ENCODE measurements at places on chromosomes 16 and 17.

DNA sequence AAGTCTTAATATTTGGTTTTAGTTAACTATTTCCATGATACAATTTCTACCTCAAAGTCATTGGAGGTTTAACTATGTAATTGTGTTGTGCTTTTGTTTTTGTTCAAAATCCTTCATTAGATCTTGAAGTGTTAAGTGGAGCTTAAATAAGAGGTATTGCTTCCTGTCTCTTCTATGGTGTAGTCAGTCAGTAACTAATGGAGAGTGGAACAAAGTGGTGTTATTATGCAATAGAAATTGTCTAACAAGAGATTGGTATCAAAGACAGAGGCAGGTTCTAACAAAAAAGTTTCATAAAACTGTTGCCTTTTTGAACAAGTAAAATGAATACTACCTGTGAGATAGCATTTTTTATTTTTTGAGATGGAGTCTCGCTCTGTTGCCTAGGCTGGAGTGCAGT lies 45.2 kb downstream of the GRB7 start:
- no peak for DNase-seq

DNA sequence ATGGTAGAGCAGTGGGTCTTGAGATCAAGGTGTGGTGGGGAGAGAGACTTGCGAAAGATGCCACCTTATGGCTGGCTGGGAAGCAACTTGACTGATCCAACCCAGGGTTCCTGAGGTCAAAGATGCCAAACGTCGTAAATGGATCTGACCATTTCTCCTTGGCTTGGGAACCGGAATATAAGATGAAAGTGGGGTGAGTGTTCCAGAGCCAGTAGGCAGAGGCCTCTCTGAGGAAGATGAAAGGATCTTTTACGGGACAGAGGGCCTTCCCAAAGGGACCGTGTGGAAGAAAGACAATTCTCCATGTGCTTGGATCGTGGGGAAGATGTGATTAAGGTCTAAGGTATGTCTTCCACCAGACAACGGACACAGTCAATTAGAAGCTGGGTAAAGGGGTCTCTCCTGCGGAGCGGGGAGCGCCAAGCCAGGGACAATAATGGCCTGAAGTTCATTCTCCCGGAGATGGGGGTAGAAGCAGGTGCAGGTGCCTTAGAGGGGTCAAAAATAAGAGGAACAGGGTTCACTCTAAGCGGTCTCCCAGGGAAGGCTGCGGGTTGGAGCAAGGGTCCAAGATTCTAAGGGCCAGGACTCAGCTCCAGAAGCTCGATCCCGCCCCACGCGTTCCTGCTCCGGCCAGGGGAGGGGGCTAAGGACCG lies 800 bp downstream of the FXR2 start:
- no peak for DNase-seq

- DNase-seq: no peak
These were observed 399.8 kb downstream of the KCNJ2 start for GRCh38 chr17:70569128-70569527.

GRCh38 chr16:89052191-89052889 lies 41.3 kb upstream of the ACSF3 start:
- peak; percentile 78 for DNase-seq

- peak; percentile 4 for DNase-seq
These were observed 5.9 kb downstream of the GAS7 start for GRCh38 chr17:10192461-10192860.

GRCh38 chr17:74244548-74244947 lies 29.5 kb upstream of the DNAI2 start:
- no peak for DNase-seq

GRCh38 chr17:14330492-14330962 lies 29.6 kb downstream of the HS3ST3B1 start:
- no peak for DNase-seq

DNA sequence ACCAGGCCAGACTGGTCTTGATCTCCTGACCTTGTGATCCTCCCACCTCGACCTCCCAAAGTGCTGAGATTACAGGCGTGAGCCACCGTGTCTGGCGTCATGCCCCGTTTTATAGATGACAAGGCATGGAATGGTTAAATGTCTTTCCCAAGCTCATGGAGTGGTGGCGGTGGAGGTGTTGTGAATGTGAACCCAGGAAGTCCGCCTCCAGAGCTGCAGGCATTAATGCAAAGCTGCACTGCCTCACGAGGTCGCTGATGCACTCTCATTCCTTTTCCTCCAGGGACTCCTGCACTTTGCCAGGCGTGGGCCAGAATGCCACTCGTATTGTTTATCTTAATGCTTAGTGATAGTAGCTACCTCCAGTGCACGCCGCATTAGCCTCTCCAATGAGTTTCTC lies 149.6 kb downstream of the WWOX start:
- no peak for DNase-seq

- no peak for DNase-seq
These were observed 58.4 kb downstream of the MEAK7 start for GRCh38 chr16:84446084-84446483.

Measured in posterior vena cava (tissue), 2 donors.